ENCODE measurements at places on chromosomes 7 and 10.

- peak; percentile 66 for DNase-seq
These were observed 72.9 kb upstream of the PODXL start for GRCh38 chr7:131629217-131629882.

GRCh38 chr10:28077889-28078288 is 79.0 kb upstream of the ODAD2 start:
- DNase-seq: no peak

DNA sequence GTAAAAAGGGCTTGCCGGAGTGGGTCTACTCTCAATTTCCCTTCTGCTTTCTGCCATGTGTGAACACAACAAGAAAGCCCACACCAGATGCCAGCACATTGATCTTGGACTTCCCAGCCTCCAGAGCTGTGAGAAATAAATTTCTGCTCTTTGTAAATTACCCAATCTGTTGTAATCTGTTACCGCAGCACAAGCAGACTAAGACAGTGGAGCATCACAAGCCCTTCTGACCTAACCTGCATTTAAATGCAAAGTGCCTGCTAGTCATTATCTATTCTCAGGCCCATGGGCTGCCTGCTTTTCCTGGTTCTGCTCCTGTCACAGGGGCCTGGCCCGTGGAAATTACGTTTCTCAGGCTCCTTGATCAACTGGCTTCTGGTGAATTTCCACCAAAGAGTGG is 199.3 kb upstream of the AUTS2 start:
- no peak for DNase-seq

- DNase-seq: no peak
These were observed 4.1 kb downstream of the FBXO24 start for GRCh38 chr7:100590077-100590737.

DNA sequence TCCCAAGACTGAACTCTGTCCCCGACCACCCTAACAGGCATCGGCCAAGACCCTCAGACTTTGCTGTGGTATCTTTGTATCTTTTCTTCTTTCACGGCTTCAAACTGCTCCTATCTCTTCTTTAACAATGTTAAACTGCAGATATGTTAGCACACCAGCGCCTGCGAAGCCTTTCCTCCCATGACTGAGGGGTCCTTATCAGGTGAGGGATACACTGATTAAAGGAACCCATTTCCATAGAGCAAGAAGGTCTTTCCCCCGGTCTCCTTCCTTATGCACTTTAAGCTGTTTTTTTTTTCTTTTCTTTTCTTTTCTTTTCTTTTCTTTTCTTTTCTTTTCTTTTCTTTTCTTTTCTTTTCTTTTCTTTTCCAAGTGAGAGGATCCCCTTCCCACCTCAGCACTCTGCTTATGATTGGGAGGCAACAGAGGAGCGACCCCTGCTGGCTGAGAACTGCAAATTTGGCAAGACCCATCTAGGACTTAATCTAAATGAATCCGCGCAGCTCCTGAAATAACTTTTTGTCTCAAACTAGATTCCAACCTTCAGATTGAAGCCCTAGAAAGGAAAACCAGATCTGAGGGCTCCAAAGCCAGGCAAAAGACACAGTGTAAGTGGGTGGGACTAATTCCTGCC is 109.9 kb downstream of the ITGB8 start:
- no peak for DNase-seq

DNA sequence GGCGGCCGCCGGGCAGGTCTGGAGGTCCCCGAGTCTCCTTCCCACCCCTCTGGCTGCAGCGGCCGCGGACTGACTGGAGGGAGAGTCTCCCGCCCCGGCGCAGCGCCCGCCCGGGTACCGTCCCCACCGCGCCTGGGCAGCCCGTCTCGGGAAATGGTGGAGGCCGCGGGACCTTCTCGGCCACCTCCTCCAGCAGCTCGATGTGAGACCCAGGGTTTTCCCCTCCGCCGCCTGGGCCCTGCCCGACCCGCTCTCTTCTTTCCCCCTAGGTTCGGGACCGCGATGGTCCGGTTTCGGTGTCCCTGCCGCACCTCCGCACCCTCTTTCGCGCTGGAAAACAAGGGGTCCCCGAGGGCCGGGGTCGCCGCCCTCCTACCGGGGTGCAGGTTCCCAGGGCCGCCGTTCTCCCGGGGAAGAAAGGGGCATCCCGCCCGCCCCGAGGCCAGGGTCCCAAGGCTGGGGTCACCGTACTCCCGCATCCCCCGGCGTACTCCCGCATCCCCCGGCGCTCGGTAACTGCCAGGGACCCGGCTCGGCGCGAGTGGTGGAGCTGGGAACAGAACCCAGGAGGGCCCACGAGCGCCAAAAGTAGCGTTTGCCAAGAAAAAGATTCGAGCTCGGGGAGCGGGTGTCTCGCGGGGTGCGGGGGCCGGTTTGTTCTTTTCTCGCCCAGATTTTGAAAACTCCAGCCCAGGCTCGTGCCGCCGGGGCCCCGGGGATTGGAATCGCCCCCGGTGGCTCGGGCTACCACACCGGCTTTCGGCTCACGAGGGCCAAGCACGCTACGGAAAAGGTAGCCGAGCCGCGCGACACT is 3.4 kb downstream of the TNRC18 start:
- no peak for DNase-seq

All from left hindlimb (tissue), 1 donor.